ENCODE measurements at places on chromosomes 1 and 21.

- no peak for DNase-seq
These were observed 3.3 kb downstream of the ZBTB37 start for GRCh38 chr1:173871500-173871899.

- no peak for DNase-seq
These were observed 56.8 kb downstream of the SLC66A1 start for GRCh38 chr1:19368964-19369363.

GRCh38 chr1:54218883-54219687, 19.1 kb downstream of the MRPL37 start:
- DNase-seq, result no peak

- no peak for DNase-seq
These were observed 9.7 kb upstream of the C1orf198 start for GRCh38 chr1:230877924-230878590.

DNA sequence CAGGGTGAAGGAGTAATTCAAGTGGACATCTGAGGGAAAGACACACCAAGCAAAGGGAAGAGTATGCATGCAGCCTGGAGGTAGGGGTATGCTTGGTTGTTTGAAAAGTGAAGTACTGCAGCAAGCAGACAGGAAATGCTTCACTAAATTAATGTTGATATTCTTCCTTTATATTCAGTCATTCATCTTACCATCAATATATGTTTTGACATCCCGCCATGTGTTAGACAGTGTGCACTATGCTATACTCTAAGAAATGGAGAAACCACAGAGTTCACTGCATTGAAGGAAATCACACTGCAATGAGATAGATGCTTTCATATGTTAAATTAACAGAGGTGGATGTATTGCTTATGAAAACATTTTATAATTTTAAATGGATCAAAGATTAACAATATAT, 82.9 kb downstream of the HSPA13 start:
- DNase-seq, result no peak

- DNase-seq, result no peak
These were observed 26.4 kb downstream of the CNST start for GRCh38 chr1:246592695-246593094.

- DNase-seq, result no peak
These were observed 4.6 kb downstream of the LPGAT1 start for GRCh38 chr1:211825980-211826379.
